ENCODE measurements at places on chromosomes 7 and 10.
A peak's percentile ranks its signal among the peaks of the same experiment; 100 is the strongest.

DNA sequence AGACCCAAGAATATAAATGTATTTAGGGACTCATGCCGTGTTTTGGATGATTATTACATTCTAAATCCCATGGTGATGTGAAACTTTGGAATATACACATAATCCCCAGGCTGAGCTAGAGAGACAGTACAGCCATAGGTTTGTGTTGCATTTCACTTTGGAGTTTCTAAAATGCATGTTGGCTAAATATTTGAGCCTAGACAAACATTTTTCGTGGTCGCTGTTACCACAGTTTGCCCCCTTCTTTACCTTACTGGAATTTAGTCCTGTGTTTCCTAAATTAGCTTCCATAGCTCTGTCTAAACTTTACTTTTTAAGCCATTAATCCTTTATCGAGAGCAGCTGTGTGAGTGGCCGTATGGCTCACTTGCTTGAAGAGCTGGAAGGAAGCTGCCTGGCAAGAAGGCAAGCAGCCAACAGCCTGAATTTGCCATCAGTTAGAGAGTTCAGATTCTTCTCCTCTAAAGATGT is 192.0 kb downstream of the BICC1 start:
- DNase-seq = no peak

GRCh38 chr10:19789607-19790006 is 26.6 kb upstream of the PLXDC2 start:
- DNase-seq = no peak

DNA sequence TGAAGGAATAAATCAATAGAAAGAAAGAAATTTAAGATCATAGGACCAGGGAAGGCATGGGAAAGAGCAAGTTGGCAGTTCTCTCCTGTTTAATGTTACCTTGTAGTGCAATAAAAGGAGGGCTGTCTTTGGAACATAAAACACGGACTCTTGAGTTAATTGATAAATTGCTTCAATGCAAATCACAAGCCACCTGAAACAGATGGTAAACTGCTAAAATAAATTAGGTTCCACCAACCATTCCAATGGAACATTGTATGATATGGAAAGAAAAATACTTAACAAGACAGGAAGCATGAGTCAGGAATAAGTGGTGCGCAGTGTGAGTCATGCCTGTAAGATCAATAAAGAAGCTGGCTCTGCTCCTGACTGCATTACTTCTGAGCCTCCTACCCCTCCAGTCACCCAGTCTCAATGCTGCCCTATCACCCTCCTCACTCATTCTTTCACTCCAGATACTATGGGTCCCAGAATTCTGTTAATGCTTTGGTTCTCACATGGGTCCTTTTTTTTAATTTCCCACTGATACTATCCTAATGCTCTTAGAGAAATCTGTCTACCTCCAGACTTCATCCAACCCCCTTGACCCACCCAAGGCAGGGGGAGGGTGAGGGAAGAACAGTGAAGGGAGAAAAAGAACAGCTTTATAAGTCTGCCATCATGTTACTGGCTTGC is 78.9 kb downstream of the LRRC17 start:
- peak; percentile 64 for DNase-seq

GRCh38 chr10:117768333-117769042 is 225.9 kb downstream of the EMX2 start:
- no peak for DNase-seq

DNA sequence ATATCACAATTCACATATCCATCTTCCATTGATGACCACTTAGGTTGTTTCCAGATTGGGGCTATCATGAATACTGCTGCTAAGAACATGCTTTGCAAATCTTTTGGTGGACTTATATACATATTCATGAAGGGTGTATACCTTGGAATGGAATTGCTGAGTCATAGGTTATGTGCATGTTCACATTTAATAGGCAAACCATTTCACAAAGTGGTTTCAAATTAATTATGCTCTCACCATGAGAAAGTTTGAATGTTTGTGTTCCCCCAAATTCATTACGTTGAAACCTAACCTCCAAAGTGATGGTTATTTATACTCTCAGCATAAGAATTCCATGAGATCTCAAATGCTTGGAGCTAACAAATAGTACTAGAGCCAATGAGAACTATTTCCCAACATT is 86.4 kb downstream of the VPS41 start:
- no peak for DNase-seq

DNA sequence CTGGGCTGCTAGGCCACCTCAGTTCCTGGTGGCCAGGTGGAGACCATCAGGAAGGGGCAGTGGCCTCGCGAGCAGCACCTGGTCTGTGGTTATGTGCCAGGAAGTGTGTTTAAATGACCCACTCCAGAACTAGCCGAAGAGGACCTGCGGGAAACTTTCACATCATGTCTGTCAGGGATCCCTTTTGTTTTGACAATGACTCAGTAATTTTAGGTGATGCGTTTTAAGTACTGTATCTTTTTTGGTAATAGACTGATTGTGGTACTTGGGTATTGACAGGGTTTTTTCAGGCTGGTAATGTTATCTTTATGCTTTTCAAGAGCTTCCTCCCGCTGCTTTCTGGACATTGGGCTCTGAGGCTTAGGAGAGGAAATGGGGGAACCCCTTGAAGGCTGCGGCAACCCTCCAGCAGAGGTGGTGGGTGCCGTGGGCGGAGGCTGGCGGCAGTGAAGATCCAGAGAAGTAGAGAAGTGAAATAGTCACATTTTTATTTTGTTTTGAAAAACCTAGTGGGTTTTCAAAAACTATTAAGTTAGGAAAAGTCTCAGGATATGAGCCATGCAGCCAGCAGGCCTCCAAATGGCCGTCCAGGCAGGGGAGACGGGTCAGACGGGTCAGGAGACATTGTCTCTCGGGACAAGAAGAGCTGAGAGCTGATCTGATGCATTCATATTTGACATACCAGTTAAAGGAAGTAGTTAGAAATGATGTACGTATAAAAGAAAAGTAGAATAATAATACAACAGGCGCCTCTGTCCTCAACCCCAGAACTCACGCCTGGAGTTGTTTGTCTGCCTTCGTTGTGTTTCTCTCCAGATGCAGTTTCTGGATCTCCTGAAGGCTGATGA is 27.7 kb downstream of the PPP2R2D start:
- no peak for DNase-seq

Measured in NCI-H1436 treated with DMSO at 0.1 percent for 48 hours (cell line).